NCI-H2081 (cell line): ENCODE measurements at places on chromosomes 6 and 20.

DNA sequence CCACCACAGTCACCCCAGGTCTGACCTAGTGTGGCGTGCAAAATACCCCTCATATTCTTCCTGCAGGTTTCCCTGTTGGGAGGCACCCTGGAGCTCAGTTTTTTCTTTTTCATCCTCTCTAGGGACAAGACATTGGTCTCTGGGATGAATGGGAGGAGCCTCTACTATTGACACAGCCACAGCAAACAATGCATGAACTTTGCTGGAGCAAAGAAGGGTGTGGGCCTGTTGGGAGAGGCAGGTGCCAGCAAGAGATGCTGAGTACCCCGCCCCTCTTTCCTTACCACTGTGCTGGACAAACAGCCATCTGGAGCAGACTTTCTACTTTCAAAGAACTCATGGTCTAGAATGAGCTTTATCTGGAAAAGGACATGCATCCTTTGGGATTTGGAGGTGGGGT is 10.1 kb downstream of the TGM3 start:
- DNase-seq: peak; percentile 77

GRCh38 chr20:32773855-32774254 is 11.7 kb downstream of the DNMT3B start:
- no peak for DNase-seq

DNA sequence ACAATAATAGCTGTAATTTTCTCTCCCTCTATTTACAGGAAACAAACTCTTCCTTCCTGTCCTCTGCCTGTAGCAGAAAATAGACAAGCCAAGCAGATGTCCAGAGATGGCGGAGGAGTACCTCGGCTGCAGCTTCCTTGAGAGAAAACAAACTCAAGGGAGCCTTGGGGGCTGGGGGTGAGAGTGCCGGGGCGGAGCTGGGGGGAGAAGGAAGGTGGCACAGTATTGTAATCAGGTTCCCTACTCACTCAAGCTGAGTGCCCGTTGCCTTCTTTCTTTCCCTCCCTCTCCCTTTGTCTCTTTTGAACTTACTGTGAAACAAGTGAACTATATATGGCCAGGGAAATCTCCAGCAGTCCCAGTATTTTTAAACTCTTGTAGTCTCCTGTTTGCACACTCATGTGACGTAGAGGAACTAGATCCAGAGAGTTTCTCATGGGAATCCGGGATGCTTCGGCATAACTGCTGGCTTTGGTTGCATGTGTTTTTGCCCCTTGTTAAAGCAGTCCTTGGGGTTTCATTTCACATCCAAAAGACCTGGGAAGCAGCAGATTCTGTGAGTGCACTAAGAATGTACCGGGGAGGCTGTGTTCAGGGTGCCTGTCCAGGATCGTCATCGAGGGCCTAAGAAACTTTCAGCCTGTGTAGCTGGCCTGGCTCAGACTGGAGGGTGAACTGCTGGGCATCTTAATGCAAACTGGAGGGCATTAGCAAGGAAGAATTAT is 44.6 kb upstream of the HDDC2 start:
- no peak for DNase-seq

GRCh38 chr20:37506152-37506725 is 14.8 kb upstream of the NNAT start:
- DNase-seq: no peak

- DNase-seq: no peak
Measured at GRCh38 chr6:34584694-34585093, 28.6 kb upstream of the SPDEF start.

DNA sequence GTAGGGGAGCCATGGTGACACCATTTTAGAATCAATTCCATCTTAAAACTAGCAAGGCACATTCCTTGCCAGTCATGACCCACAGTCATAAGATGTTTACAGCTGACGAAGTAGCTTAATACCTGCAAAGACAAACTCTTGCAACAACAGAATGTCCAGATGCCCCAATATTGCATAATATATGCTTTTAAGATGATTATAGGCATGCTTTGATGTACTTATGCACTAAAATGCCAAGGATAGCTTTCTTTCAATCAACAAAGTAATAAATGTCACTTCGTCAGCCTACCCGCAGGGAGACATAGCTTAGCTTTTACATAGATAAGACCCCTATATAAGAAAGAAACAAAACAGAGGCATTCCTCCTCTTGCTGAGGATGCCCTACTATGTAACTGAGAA is 26.7 kb downstream of the ACSS1 start:
- no peak for DNase-seq

GRCh38 chr6:108801366-108801765 is 46.9 kb upstream of the ARMC2 start:
- no peak for DNase-seq
